Activated CD4-positive, alpha-beta T cell treated with anti-CD3 and anti-CD28 coated beads, Interleukin-2, amount 50 U/mL, for 48 hours (primary cell): ENCODE measurements at places on chromosomes 11 and 22.

- DNase-seq = peak; percentile 58
These were observed 2.4 kb downstream of the MPST start for GRCh38 chr22:37021710-37022482.

GRCh38 chr11:1390569-1391164 lies 933 bp downstream of the BRSK2 start:
- DNase-seq = no peak

GRCh38 chr11:112113539-112114457 lies 27.1 kb downstream of the SDHD start:
- DNase-seq = no peak

DNA sequence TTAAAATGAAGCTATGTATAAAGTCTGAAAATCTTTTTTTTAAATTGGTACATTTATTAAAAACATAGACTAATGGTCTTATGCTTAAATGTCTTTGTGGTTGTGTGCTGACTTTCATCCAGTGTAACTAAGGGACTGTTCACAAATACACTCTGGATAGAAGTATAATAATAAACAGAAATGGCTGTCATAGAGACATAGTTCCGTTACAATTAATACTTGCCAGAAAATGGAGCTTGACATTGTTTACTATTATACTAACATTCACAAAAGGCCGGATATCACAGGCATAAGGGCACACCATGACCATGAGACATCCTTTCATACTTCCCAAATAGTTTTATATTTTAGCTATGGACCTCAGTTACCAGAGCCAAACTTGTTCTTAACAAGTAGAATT lies 161.3 kb downstream of the DDX10 start:
- DNase-seq = no peak

DNA sequence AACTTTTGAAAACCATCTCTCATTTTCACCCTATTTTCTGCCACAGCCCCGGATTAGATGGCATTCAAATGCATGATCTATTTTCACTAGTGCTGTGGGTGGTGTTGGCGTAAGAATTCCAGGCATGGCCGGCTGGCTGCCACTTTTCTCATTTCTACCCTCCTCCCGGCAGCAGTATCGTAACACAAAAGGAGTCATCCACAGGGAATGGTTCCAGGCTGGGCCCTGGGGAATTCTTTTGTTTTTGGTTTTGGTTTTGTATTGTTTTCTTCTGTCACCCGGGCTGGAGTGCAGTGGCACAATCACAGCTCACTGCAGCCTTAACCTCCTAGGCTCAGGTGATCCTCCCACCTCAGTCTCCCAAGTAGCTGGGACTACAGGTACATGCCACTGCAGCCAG lies 13.8 kb downstream of the JAML start:
- no peak for DNase-seq
